WTC11 (cell line): ENCODE measurements at places on chromosomes 13 and 19. TPM values are rescaled to one million over a fixed set of nuclear protein-coding genes. Genes with fewer than 3 reads are reported as not detected.
A peak's percentile ranks its signal among the peaks of the same experiment; 100 is the strongest.

DNA sequence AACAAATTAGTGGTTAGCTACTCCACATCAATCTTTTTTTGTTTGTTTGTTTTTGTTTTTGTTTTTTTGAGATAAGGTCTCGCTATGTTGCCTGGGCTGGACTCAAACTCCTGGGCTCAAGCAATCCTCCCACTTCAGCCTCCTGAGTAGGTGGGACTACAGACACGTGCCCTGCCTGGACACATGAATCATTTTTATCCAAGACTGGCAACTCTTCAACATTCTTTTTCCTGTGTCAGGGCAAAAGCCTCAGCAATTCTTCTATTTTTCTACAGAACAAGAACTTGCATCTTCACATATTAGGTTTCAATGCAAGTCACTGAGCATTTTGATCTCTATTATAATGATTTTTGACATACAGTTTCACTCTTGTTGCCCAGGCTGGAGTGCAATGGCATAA lies 76.8 kb upstream of the LRCH1 start:
- no peaks in the 10 kb centered on the region for H3K36me3 ChIP-seq
- no peak overlapping the region for H3K4me3 ChIP-seq
- no peaks in the 10 kb centered on the region; the same call in 1 of the 2 replicates for H3K27me3 ChIP-seq
- no peak overlapping the region for H3K27ac ChIP-seq
- DNase-seq, result no peak

GRCh38 chr13:83117046-83117445 lies 765.2 kb downstream of the SLITRK1 start:
- H3K36me3 ChIP-seq, result no peaks in the 10 kb centered on the region
- no peaks in the 10 kb centered on the region for H3K4me1 ChIP-seq
- DNase-seq, result no peak
- H3K27ac ChIP-seq, result no peak overlapping the region

- 0 out of 2 replicates have a peak, but pooled peaks cover 4% of the 10 kb centered on the region for H3K36me3 ChIP-seq
- H3K27ac ChIP-seq, result 0 out of 2 replicates have a peak overlapping the region, but pooled peaks have one; percentile 28
- H3K4me1 ChIP-seq, result peaks cover 5% of the 10 kb centered on the region
- DNase-seq, result no peak
- no peaks in the 10 kb centered on the region for H3K27me3 ChIP-seq
Observed at GRCh38 chr13:97441368-97441767, 7.4 kb downstream of the RAP2A start.

- peaks cover 13% of the 10 kb centered on the region for H3K4me1 ChIP-seq
- 0 out of 2 replicates have a peak, but pooled peaks cover 2% of the 10 kb centered on the region for H3K36me3 ChIP-seq
- H3K4me3 ChIP-seq, result no peak overlapping the region
- H3K27ac ChIP-seq, result no peak overlapping the region
- no peak for DNase-seq
- no peaks in the 10 kb centered on the region for H3K27me3 ChIP-seq
Observed at GRCh38 chr19:42276821-42277220, 7.8 kb downstream of the CIC start.

GRCh38 chr13:98619556-98619955 lies 42.6 kb upstream of the STK24 start:
- no peaks in the 10 kb centered on the region for H3K27me3 ChIP-seq
- H3K36me3 ChIP-seq, result no peaks in the 10 kb centered on the region
- H3K4me1 ChIP-seq, result no peaks in the 10 kb centered on the region
- no peak overlapping the region for H3K4me3 ChIP-seq
- no peak overlapping the region for H3K27ac ChIP-seq

DNA sequence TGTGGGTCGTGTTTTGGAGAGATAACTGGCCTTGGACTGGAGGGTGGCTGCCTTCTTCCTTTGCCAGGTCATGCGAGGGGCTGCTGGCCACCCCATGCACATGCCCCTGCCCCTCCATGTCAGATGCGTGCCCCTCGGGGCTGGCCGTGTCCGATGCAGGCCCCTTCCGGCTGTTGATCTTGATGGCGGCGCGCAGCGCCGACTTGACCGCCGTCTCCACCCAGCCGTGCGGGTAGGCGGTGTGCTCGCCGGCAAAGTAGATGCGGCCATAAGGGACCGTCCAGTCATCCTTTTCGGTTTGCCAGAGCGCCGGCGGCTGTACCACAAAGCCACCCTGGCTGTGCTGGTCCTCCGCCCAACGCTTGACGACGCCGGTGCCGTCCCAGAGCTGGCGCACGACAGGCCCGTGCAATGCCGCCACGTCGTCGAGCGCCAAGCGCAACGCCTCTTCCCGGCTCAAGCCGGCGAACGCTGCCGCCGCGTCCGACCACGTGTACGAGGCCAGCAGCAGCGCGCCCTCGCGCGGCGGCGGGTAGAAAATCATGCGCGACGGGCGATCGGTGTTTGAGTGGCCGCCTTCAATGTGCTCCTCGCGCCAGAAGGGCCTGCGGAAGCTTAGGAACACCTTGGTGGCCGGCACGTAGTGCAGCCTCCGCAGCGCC lies 6.9 kb downstream of the IL4I1 start:
- peak overlapping the region; percentile 73 for H3K4me3 ChIP-seq
- H3K4me1 ChIP-seq, result peaks cover 11% of the 10 kb centered on the region
- peak; percentile 89 for DNase-seq
- H3K36me3 ChIP-seq, result peaks cover 25% of the 10 kb centered on the region

- DNase-seq, result no peak
- H3K4me1 ChIP-seq, result peaks cover 7% of the 10 kb centered on the region; the same call in 1 of the 2 replicates
- no peaks in the 10 kb centered on the region for H3K36me3 ChIP-seq
- no peak overlapping the region for H3K27ac ChIP-seq
Observed at GRCh38 chr19:4877753-4878490, 10.5 kb upstream of the PLIN3 start.

- H3K27me3 ChIP-seq, result no peaks in the 10 kb centered on the region
- peak; percentile 60 for DNase-seq
- H3K4me3 ChIP-seq, result no peak overlapping the region
Observed at GRCh38 chr19:35468637-35469036, 20.6 kb downstream of the FFAR2 start.

- no peaks in the 10 kb centered on the region for H3K27me3 ChIP-seq
- H3K36me3 ChIP-seq, result no peaks in the 10 kb centered on the region
- H3K4me1 ChIP-seq, result peaks cover 20% of the 10 kb centered on the region
- DNase-seq, result no peak
- no peak overlapping the region for H3K27ac ChIP-seq
- no peak overlapping the region for H3K4me3 ChIP-seq
Observed at GRCh38 chr19:33274663-33275558, 27.4 kb downstream of the CEBPA start.

DNA sequence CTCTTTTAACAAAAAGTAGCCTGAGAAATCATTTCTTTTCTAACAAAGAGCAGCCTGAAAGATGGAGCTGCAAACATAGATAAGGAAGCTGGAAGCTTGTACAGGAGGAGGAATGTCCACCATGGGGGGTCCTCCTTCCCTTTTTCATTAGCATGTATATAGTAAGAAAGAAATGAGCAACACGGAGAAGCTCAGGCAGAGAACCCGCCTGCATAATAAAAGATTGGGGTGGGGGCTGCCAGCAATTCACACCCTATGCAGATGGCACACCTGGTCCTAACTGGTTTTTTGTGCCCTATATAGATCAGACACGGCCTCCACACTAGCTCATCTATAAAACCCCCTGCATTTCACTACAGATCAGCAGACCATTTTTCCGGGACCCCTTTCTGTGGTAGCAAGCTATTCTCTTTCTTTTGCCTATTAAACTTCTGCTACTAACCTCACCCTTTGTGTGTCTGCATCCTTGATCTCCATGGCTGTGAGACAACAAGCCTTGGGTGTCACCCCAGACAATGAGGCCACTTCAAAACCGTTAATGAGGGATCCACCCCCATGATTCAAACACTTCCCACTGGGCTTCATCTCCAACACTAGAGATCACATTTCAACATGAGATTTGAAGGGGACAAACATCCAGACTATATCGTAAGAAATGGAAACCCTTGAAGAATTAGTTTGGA lies 167.5 kb upstream of the FREM2 start:
- H3K27ac ChIP-seq, result no peak overlapping the region
- no peak overlapping the region for H3K4me3 ChIP-seq
- no peaks in the 10 kb centered on the region for H3K27me3 ChIP-seq
- peaks cover 21% of the 10 kb centered on the region for H3K36me3 ChIP-seq

GRCh38 chr19:4501691-4502090 lies 16.6 kb downstream of the PLIN4 start:
- H3K27me3 ChIP-seq, result peaks cover 2% of the 10 kb centered on the region; the same call in 1 of the 2 replicates
- H3K27ac ChIP-seq, result no peak overlapping the region
- DNase-seq, result no peak
- no peak overlapping the region for H3K4me3 ChIP-seq
- peaks cover 18% of the 10 kb centered on the region for H3K36me3 ChIP-seq

DNA sequence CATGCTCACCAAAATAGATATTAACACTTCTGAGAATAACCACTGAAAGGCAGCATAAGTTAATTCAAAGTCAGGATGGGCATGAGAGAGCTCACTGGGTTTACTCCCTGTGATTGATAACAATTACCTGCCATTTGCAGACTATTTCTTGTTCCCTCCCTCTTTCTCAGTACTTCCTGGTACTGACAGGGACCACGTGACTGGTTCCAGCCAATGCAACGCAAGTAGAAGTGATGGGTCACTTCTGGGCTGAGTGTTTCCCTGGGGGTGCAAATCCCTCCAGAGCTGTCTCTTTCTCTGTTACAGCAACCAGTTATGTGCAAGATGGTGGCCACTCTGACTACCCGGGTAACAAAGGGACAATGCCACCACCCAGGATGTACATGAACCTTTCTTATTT lies 118.8 kb downstream of the EFNB2 start:
- no peak overlapping the region for H3K4me3 ChIP-seq
- H3K27ac ChIP-seq, result no peak overlapping the region
- DNase-seq, result no peak
- H3K27me3 ChIP-seq, result no peaks in the 10 kb centered on the region
- no peaks in the 10 kb centered on the region for H3K36me3 ChIP-seq

GRCh38 chr19:35299523-35300338 lies 7.8 kb downstream of the MAG start:
- no peak overlapping the region for H3K4me3 ChIP-seq
- peak; percentile 74 for DNase-seq
- H3K27me3 ChIP-seq, result no peaks in the 10 kb centered on the region; the same call in 1 of the 2 replicates

DNA sequence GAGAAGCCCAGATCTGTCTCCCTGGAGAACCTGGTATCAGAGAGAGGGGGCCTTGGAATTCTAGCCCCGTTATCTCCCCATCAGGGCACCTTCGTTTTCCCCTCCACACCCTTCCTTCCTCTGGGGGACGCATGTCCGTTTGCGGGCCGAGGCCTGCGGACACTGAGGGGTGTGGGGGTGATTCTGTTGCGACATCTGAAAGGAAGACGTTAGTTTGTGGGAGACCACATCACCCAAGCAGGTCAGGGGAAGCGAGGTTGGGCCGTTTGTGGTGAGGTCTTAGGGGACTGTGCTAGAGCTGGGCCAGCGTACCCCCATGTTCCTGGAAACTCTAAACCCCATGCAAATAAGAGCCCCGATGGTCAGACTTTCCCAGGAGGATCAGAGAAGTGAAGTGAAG lies 3.7 kb upstream of the HSH2D start:
- H3K36me3 ChIP-seq, result no peaks in the 10 kb centered on the region
- DNase-seq, result no peak
- H3K27me3 ChIP-seq, result peaks cover 15% of the 10 kb centered on the region
- H3K4me1 ChIP-seq, result peaks cover 16% of the 10 kb centered on the region

DNA sequence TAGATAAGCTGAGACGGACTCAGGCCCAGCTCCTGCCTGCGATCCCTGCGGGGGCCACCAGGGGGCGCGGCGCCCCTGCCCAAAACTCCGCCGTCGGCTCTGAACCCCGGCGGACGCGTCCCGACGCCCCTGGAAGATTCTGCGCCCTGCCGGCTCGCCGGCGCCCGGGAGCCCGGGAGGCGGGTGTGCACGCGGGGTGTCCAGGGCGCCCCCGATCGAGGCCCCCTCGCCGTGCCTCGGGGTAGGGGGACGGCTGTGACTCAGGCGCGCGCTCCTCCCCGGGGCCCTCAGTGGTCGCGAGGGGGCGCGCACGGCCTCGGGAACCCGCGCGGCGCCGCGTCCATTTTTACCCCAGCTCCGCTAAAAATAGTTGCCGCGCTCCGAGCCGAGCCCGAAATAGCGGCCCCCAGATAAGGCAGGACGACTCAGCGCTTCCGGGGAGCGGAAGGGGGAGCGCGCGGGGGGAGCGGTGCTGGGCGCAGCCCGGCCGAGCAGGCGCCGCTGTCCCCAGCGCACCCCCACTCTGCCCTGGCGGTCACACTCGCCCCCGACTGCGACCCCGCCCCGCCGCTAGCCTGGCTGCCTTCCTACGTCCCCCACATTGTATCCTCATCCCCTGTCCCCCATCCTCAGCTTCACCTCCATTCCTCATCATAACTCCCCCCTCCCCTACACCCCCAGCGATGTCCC lies 16.0 kb upstream of the ERCC1 start:
- DNase-seq, result peak; percentile 79
- peaks cover 26% of the 10 kb centered on the region for H3K4me1 ChIP-seq
- H3K27me3 ChIP-seq, result peaks cover 27% of the 10 kb centered on the region

GRCh38 chr13:74187564-74187963 lies 53.4 kb upstream of the KLF12 start:
- no peaks in the 10 kb centered on the region for H3K27me3 ChIP-seq
- no peaks in the 10 kb centered on the region for H3K4me1 ChIP-seq
- DNase-seq, result no peak
- H3K4me3 ChIP-seq, result no peak overlapping the region

DNA sequence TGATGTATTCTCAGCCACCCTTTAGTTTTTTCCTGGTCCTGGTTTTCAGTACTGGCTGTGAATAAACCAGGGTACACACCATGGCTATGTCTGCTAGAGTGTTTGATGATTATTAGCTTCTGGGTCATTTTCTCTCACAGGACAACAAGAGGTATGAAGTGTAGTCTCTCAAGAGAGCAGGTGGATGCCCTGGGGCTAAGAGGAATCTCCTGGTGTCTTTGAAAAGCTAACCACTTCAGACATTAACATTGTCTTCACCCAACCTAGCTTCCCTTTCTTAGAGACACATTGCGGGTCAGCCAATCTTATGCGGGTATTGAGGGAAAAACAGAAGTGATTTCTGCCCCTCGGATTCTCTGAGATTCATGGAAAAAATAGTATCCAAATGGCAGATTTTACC lies 1.6 kb downstream of the ZNF730 start:
- peak overlapping the region; percentile 83 for H3K27ac ChIP-seq
- peaks cover 37% of the 10 kb centered on the region for H3K36me3 ChIP-seq
- H3K4me3 ChIP-seq, result peak overlapping the region; percentile 90
- H3K4me1 ChIP-seq, result peaks cover 24% of the 10 kb centered on the region
- DNase-seq, result peak; percentile 24
- no peaks in the 10 kb centered on the region for H3K27me3 ChIP-seq

FFAR3 gene
- total RNA-seq, result not detected in 3 replicates

FAM174C gene
- 59.4 to 65.9 TPM (median 65.7 TPM) in 3 replicates for total RNA-seq

CYP2A6 gene
- total RNA-seq, result 0.25 to 0.80 TPM (median 0.28 TPM) in 3 replicates

LRRC8E gene
- total RNA-seq, result 3.0 to 3.6 TPM (median 3.1 TPM) in 3 replicates

LILRA1 gene
- total RNA-seq, result not detected in 3 replicates

SLC25A42 gene
- 8.1 to 9.2 TPM (median 8.7 TPM) in 3 replicates for total RNA-seq

ZNF547 gene
- 2.3 to 2.7 TPM (median 2.4 TPM) in 3 replicates for total RNA-seq

SEMA6B gene
- 45.1 to 52.1 TPM (median 49.1 TPM) in 3 replicates for total RNA-seq
